NCI-H2107 (cell line): ENCODE measurements at places on chromosomes 16 and 17.

GRCh38 chr17:83114706-83115105, 35.3 kb downstream of the METRNL start:
- DNase-seq: no peak

DNA sequence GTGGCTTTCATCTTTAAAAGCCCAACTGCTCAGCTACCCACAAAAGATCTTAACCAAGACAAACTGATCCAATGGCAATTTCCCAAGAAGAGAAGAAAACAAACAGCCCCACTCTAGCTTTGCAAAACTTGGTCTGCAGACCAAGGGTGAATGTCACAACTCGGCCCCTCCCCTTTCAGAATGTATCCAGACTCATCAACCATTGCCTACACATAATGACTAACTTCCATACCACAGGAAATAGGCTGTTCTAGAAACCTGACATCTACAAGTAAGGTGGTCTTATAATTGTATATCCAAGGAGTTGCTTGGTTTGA, 16.0 kb downstream of the DCUN1D3 start:
- no peak for DNase-seq

DNA sequence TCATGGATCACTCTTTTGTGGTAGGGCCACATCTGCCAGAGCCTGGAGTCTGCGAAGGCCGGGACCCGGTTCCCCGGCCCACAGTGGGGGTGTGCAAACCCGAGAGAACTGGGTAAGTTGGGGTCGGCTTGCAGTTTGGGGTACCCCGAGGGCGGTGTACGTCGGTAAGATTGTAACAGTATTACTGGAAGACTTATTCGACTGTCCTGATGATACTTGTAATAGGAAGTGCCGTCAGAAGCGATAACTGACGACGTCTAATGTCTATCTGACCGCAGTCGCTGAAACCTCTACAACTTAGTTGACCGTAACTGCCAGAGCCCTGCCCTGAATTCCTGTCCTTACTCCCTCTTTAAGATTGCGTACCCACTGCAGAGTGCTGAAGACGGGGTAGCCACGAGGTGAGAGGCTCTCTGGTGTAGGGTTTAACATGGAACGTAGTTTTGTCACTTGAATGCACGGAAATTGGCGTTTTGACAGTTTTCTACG, 24.0 kb downstream of the TRPV2 start:
- no peak for DNase-seq

- no peak for DNase-seq
These were observed 8.3 kb downstream of the IRX5 start for GRCh38 chr16:54939029-54939346.

DNA sequence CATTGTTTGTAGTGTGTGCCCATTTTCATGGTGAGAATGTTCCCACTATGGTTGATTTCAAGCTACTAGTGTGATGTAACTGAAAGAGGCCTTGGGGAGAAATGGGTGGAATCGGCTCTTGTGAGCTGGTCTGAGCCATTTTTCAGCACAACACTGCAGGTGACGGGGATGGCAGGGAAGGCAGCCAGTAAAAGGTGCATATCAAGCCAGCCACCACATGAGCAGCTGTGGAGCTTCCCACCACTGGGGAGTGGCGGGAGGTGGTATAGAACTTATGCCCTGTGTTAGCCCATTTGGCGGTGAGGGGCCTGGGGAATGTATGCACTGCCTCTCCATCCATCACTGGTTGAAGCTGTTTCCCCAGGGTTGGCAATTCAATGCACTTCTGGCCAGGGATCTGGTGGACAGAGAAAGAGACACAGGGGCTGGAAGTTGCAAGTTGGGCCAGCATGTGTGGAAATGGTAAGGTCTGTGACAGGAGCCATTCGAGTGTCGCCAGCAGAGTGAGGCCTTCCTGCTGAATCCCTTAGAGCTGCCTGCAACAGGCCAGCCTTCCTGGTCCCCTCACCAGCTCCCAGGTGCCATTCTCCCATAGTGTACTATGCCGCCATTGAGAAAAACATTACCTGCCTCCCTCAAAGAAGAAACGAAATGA, 31.7 kb upstream of the BRD7 start:
- no peak for DNase-seq

DNA sequence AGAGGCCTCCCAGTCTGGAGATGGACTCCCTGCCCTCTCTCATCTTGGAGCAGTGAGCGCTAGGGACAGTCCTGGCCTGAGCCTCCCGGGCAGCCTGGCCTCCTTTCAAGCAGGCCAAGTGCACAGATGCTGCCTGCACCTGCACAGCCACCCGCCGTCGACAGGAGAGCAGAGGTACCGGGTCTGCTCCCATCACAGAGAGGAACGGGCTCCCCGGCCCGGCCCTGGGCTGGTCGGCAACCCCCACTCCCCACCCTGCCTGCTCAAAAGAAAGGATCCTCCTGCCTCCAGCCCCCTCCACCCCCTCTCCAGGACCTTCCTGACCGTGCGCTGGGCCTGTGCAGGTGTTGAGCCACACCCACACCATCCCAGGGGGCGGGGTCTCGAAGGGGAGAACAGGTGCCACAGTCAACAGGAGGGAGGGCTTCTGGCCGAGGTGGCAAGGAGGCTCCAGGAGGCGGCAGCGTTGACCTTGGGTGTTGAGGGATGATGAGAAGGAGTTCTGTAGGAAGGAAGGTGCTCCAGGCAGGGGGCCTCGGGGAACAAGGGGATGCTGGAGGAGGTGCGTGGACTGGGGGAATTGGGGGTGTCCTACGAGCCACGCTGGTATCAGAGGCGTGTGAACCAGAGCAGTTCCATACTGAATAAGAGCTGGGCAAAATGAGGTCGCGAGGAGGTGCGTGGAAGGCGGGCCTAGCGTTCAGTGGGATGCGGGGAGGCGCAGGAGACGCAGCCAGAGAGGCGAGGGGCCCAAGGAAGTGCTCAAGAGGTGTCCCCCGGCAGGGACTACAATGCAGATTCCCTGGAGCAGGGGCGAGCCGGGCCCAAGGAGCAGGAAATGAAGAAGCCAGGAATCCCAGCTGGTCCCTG, 967 bp upstream of the CDH15 start:
- peak; percentile 20 for DNase-seq

- DNase-seq: no peak
These were observed 7.7 kb upstream of the PCTP start for GRCh38 chr17:55743103-55743679.

DNA sequence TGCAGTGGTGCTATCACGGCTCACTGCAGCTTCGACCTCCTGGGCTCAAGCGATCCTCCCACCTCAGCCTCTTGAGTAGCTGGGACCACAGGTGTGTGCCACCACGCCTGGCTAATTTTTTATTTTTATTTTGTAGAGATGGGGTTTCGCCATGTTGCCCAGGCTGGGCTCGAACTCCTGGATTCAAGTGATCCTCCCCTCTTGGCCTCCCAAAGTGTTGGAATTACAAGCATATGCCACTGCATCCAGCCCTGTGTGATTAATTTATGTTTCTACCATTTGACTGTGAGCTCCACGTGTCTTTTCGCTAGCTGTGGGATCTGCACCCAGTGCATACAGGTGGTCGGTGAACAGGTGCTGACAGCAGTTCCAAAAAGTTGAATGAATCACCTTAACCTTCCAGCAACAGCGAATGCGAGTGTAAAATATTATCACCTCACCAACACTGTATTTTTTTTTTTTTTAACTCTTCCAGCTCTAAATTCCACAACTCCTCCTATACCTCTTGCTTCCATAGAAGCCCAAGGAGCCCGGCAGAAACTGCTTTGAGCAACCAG, 484 bp upstream of the NUDT7 start:
- no peak for DNase-seq

GRCh38 chr17:73022694-73023093, 69.8 kb downstream of the SLC39A11 start:
- peak; percentile 26 for DNase-seq

- no peak for DNase-seq
These were observed 43.1 kb downstream of the HLF start for GRCh38 chr17:55307879-55308278.

DNA sequence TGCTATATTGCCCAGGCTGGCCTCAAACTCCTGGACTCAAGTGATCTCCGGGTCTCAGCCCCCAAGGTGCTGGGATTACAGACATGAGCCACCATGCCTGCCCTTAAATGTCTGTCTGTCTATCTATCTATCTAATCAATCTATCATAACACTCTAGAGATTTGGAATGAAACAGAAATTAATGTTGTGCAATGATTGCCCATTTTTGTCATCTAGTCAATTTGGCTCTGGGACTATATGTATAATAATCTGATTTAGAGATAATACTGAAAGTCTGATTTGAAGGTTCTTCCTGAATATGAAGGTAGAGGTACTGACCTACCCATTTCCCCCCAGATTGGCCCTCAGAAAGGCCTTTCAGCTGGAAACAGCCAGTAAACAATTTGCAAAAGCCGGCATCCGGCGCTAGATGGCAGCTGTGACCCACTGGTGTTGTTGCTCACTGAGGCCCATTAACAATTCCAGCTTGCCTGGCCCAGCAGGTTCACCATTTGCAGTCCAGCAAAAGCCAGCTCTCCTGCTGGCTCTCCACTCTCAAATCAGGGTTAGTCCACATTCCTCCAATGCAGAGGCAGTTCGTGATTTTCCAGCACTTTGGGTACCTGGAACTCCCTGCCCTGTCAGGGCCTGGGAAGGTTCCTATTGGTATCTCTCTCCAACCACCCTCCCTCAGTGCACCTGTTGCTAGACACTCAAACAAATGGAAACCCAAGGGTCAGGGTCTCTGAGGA, 22.9 kb upstream of the C16orf87 start:
- peak; percentile 59 for DNase-seq

- peak; percentile 41 for DNase-seq
These were observed at the start of gene DUSP3 for GRCh38 chr17:43778337-43779144. TSS of gene DUSP3 (minus strand) at chr17:43778977. CDS start at chr17:43778924, 53 bp downstream.

GRCh38 chr16:11583166-11583565, 3.6 kb downstream of the LITAF start:
- no peak for DNase-seq

GRCh38 chr17:2060681-2061440, 6.0 kb downstream of the HIC1 start:
- no peak for DNase-seq
